ENCODE measurements at places on chromosomes 12 and 14.

- DNase-seq, result no peak
Measured at GRCh38 chr12:24773996-24774395, 174.9 kb downstream of the BCAT1 start.

DNA sequence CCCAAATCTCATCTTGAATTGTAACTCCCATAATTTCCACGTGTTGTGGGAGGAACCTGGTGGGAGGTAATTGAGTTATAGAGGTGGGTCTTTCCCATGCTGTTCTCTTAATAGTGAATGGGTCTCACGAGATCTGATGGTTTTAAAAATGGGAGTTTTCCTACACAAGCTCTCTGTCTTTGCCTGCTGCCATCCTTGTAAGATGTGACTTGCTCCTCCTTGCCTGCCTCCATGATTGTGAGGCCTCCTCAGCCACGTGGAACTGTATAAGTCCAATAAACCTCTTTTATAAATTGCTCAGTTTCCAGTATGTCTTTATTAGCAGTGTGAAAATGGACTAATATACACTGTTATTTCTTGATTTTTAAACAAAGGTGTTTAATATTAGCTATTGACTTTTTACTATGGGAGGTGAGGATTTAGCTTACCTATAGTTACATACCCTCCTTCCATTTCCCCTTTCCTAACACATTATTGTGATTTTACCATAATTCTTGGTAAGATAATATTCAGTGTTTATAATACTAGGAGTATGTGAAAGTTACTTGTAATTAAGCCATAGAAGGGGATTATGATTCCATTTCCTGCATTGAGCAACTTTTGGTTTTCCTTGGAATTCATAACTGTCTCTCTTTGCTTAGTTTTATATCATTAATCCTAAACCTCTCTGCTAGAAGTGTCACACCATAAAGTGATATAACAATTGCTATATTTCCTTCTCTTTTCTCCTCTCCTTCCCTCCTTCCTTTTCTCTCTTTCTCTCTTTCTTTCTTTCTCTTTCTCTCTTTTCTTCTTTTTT, 151.0 kb upstream of the KRAS start:
- no peak for DNase-seq

DNA sequence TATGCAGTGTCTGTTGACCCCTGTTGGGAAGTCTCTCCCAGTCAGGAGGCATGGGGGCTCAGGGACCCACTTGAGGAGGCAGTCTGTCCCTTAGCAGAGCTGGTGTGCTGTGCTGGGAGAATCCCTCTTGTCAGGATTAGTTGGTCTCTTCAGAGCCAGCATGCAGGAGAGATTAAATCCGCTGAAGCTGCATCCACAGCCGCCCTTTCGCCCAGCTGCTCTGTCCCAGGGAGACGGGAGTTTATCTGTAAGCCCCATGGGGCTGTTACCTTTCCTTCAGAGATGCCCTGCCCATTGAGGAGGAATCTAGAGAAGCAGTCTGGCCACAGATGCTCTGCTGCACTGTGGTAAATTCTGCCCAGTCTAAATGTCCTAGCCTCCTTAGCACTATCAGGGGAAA, 13.1 kb upstream of the KLRC1 start:
- no peak for DNase-seq

GRCh38 chr14:99037777-99038430, 234.1 kb downstream of the BCL11B start:
- no peak for DNase-seq

DNA sequence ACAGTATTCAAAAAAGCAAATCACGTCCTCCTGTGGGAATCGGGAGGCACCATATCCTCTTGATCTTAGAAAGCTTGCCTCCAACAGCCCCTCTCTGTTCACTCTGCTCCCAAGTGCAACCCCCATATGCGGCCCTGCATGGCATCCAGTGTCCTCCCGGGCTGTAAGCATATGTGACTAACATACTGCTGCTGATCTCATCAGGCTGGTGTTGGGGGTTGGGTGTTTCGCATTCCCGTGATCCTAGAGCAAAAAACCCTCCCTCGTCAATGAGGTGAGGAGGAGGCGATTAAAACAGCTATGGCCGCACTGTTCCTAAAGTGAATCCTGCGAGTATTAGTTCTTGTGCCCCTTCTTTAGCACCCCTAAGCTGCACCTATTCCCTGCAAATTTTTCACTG, 28.1 kb upstream of the PPM1A start:
- DNase-seq, result no peak

- no peak for DNase-seq
Measured at GRCh38 chr14:45641541-45641940, 388.5 kb upstream of the MIS18BP1 start.

DNA sequence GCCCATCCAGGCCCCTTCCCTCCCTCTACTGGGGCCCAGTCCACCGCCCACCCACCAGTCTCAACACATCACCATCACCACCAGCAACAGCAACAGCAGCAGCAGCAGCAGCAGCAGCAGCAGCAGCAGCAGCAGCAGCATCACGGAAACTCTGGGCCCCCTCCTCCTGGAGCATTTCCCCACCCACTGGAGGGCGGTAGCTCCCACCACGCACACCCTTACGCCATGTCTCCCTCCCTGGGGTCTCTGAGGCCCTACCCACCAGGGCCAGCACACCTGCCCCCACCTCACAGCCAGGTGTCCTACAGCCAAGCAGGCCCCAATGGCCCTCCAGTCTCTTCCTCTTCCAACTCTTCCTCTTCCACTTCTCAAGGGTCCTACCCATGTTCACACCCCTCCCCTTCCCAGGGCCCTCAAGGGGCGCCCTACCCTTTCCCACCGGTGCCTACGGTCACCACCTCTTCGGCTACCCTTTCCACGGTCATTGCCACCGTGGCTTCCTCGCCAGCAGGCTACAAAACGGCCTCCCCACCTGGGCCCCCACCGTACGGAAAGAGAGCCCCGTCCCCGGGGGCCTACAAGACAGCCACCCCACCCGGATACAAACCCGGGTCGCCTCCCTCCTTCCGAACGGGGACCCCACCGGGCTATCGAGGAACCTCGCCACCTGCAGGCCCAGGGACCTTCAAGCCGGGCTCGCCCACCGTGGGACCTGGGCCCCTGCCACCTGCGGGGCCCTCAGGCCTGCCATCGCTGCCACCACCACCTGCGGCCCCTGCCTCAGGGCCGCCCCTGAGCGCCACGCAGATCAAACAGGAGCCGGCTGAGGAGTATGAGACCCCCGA, 6.8 kb upstream of the RNU7-1 start:
- DNase-seq, result no peak

GRCh38 chr12:67761566-67761965, 113.0 kb downstream of the DYRK2 start:
- DNase-seq, result no peak

DNA sequence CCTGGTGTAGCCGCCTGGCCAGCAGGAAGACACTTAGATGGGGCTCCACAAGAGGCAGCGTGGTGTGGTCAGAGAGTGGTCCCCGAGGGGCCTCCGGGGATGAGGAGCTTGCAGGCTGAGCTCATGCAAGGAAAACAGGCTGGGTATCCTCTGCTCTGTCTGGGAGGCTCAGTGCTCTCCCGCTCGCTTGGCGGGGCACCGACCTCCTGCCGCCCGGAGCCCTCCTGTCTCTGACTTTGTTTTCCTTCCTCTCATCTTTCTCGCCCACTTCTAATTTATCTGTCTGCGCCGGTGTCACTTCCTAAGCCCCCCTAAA, 31.3 kb upstream of the DLK1 start:
- no peak for DNase-seq

GRCh38 chr14:100022772-100023451, 42.3 kb upstream of the EVL start:
- DNase-seq, result no peak

DNA sequence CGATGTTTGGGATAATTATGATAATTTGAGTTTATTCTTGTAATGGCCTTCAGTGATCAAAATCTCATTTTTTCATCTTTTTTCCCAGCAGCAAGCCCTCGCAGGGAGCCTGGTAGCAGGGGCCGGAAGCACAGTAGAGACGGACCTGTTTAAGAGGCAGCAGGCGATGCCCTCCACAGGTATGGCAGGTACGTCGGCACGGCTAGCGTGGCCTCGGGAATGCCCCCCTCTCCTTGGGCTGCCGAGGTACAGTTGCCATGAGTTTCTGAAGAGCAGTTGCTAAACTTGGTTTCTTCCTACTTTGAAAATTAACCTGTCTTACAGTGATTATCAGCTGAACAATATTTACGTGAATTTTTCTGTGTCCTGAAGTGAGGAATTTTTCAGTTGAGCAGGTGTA, 29.9 kb downstream of the EP400 start:
- DNase-seq, result no peak
